ENCODE measurements at places on chromosomes 7 and 10. TPM values are rescaled to one million over a fixed set of nuclear protein-coding genes. Genes with fewer than 3 reads are reported as not detected.

DNA sequence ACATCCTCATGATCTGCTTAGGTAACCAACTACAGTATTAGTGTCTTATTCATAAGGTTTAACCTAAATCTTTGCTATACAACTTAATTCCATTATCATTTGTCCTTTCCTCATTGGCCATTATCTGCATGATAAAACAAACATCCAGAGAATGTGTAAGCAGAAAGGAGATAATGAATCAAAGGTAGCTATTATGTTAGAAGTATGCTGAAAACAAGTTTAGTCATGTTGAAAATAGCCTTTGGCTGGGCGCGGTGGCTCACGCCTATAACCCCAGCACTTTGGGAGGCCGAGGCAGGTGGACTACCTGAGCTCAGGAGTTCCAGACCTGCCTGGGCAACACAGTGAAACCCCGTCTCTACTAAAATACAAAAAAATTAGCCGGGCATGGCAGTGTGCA lies 78.2 kb downstream of the NT5C2 start:
- no peak overlapping the region for H3K4me3 ChIP-seq
- no peak overlapping the region for H3K27ac ChIP-seq
- peaks cover 3% of the 10 kb centered on the region for H3K4me1 ChIP-seq
- peaks cover 8% of the 10 kb centered on the region for H3K36me3 ChIP-seq

- peaks cover 9% of the 10 kb centered on the region for H3K27me3 ChIP-seq
- DNase-seq: peak; percentile 13
- H3K27ac ChIP-seq: no peak overlapping the region
- H3K4me3 ChIP-seq: no peak overlapping the region
- no peaks in the 10 kb centered on the region for H3K36me3 ChIP-seq
- no peaks in the 10 kb centered on the region for H3K4me1 ChIP-seq
These were observed 13.1 kb downstream of the UNC5B start for GRCh38 chr10:71225291-71226058.

Gene BTRC
- 15.2 TPM for total RNA-seq

DNA sequence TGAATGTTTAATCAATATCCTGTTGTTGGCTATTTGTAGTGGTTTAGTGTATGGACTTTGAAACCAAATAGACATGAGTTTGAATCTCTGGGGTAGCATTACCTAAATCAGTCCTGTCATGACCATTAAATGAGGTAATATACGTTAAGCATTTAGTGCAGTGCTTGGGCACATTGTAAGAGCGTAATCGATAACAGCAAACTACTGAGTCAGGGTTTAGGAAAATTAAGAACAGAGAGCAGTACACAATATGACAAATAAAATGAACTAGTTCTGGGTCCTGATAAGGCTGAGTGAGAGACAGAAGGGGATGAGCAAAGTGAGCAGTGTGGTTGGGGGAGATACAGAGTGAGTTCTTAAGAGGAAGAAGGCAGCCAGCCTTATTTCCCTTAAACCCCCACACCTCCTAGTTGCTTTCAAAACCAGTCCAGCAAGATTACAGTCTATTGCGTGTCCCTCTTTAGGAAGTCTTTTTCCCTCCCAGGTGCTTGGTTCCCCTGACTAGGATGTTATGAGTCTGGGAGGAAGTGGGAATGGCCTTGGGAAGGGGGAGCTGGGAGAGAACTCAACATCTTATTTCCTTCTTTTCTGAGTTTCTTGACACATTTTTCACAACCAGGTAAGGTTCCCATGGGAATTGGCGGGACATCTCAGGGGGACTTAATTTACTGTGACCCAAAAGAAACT lies 171.0 kb downstream of the SND1 start:
- no peak overlapping the region for H3K27ac ChIP-seq
- no peak for DNase-seq
- H3K27me3 ChIP-seq: no peaks in the 10 kb centered on the region
- H3K4me1 ChIP-seq: peaks cover 17% of the 10 kb centered on the region
- no peak overlapping the region for H3K4me3 ChIP-seq

DNA sequence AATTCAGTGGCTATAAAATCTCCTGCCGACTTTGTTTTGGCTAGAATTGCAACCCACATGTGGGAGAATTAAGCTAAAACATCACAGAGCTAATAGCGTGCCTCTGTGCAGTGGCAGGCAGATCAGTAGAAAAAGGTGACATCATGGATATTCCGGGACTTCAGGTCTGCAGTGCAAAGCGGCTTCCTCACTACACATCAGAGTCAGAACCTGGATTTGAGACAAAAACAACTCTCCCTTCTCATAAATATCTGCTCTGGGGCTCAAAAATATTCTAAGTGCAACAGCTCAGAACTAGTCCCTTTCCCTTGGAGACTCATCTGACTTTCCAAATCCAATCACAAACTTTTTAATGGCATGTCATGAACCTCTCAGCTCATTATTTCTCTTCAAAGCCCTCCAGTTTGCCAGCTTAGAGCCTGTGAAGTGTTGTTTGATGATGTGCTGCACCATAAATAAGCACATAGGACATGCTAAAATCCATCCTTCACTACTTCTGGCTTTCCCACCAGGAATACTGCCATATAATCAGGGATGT lies 337.1 kb downstream of the RNLS start:
- no peak overlapping the region for H3K4me3 ChIP-seq
- H3K27me3 ChIP-seq: peaks cover 5% of the 10 kb centered on the region
- H3K4me1 ChIP-seq: peaks cover 9% of the 10 kb centered on the region
- H3K36me3 ChIP-seq: peaks cover 5% of the 10 kb centered on the region

Data from activated naive CD8-positive, alpha-beta T cell treated with anti-CD3 and anti-CD28 coated beads, Interleukin-2, amount 10 ng/mL, durations not matched to agents 7 days and 5 days (primary cell).